ENCODE measurements at places on chromosomes 3 and 15.

DNA sequence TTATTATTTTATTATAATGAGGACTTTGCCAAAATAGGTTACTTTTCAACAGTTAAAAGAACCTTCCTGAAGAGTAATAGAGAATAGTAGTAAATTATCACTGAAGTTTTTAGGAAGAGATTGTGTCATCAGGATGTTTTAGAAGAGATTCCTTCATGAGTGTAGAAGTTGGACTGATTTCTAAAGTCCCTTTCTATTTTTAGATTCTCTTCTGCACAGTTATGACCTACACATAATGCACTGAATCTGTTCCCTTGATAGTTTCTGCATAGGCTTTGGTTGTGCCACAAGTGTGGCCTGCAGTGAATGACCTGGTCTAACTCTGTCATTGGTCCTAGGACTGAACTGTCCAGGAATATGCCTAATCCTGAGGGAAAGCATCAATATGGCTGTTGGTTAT lies 23.9 kb downstream of the SLC35A5 start:
- DNase-seq, result no peak

GRCh38 chr3:90091549-90091948 lies 984.1 kb downstream of the EPHA3 start:
- DNase-seq, result no peak

- DNase-seq, result no peak
Observed at GRCh38 chr3:127805026-127805753, 17.1 kb downstream of the MGLL start.

DNA sequence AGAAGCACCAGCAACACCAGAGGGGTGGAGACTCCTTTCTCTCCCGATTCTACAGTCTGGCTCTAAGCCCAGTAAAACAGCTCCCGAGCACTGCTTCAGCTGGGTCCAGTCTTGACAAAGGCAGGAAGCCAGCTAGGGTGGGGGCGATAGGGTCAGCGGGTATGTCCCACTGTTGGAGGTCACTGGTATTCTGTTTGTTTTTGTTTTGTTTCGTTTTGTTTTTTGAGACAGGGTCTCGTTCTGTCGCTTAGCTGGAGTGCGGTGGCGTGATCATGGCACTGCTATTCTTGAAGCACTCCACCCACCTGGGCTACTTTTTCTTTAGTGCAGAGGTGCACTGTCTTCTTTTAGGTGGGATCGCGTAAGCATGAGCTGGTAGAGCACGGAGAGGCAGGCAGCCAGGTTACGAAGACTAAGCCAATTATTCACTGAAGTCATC lies 16.3 kb downstream of the GCSAM start:
- no peak for DNase-seq

GRCh38 chr3:13484851-13485590 lies 4.9 kb downstream of the HDAC11 start:
- no peak for DNase-seq

Data from activated T-cell treated with anti-CD3 and anti-CD28 coated beads, Interleukin-2, amount 50 U/mL, for 48 hours (primary cell).